ENCODE measurements at places on chromosomes 2 and 18.
A peak's percentile ranks its signal among the peaks of the same experiment; 100 is the strongest.

DNA sequence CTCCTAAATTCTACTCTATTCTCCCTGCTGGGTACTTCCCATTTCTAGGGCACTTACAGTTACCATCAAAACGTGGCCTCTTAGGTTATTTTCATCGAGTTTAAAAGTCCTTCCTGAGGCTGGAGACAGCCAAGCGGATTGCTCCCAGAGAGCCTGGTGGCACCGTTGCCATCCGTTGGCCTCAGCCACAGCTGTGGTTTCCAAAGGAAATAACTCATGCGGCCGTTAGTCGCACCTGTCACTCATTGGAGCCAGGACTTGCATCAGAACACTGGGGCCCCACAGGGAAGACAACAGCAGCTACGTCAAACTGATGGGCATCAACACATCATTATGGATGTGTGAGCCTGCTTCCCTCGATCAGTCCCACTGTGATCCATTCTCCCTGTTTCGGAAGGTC lies 453.4 kb downstream of the BCL11A start:
- peak; percentile 96 for DNase-seq

DNA sequence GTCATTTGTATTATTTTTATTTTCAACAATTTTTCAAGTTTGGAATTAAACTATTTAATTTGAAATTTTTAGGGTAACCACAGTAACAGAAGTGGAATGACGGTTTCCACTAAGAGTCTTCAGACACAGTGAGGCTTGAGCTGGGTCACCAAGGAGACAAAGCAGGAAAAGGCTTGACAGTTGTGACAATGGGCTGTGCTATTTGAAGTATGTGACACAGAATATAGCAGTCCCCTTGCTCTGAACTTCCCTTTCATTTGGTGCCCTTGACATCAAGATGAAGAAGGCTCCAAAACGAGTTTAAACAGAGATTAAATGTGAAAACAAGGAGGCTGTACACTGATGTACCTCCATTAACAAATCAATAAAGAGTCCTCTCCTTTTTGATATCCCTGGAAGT lies 265.4 kb upstream of the DLGAP1 start:
- no peak for DNase-seq

- no peak for DNase-seq
These were observed 96.9 kb downstream of the GYPC start for GRCh38 chr2:126752876-126753275.

GRCh38 chr2:127034051-127034450 lies 72.9 kb downstream of the BIN1 start:
- DNase-seq, result no peak

- no peak for DNase-seq
These were observed 4.2 kb upstream of the SAP130 start for GRCh38 chr2:128032092-128032491.

DNA sequence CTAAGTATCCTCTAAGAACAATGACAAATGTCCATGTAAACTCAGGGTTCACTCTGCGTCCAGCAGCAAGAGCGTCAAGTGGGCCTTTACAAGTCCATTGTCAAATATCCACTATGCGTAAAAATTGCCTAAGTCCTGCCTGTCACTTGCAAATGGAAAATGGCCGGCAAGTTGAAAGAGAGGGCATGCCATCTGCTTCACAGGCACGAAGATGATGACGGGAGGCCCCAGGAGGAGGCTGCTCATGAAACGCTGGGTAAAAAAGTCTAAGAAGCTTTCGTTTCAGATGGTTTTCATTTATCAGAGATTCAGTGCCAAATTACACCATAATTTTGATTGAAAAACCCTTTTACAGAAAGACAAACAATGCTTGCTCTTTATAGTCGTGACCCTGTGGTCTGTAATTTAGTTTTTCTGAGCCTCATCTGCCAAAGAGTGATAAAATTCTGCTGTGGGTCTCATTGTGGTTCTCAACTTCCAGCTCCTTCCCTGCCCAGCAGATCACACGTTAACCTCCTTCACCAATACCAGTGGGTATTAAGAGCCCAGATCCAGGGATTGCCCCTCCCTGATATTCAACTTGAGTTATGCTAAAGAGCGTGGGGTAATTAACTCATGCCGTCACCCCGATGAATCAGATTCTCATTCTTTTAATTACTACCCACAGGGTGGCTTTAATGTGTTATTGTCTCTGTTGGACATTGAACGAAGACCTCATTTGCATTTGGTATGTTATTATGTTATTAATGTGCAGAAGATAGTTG lies 160.2 kb upstream of the ALKAL2 start:
- no peak for DNase-seq

DNA sequence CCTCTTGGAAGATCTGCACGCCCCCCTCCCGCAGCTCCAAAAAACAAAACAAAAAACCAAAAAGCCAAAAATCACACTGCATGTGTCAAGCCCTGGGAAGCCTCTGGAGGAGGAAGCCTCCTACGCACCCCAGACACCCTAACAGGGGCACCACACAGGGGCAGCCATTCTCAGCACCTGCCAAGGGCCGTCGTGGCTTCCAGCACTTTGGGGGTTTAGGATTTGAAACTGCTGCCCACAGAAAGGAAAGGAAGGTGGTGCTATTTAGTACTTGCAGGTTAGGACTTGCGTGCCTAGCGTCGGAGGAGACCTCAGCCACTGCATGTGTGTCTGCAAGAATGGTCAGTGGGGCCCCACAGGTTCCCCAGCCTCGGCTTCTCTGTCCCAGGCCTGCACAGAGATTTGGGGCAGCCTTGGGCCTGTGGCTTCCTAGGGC lies 419 bp upstream of the GPR55 start:
- no peak for DNase-seq

- DNase-seq, result no peak
These were observed 134.3 kb upstream of the HAAO start for GRCh38 chr2:42926434-42927333.

- DNase-seq, result no peak
These were observed 459.3 kb downstream of the GALR1 start for GRCh38 chr18:77708826-77709506.

DNA sequence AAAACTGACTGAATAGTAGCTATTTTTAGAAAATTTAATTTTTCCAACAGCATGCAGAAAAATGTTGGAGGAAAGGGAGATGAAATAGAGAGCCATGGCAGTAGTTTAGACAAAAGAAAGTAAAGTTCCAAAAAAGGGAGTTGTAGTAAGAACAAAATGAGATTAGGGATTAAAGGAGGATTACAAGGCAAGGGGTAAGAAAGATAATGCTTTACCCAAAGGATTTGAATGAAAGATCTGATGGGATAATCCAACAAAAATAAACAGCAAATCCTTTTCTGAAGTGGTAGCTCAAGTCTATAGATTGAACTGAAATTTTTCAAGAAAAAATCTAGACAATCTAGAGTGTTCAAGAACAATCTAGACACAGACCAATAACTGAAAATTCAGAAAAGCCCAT lies 644.3 kb upstream of the FSHR start:
- DNase-seq, result no peak

DNA sequence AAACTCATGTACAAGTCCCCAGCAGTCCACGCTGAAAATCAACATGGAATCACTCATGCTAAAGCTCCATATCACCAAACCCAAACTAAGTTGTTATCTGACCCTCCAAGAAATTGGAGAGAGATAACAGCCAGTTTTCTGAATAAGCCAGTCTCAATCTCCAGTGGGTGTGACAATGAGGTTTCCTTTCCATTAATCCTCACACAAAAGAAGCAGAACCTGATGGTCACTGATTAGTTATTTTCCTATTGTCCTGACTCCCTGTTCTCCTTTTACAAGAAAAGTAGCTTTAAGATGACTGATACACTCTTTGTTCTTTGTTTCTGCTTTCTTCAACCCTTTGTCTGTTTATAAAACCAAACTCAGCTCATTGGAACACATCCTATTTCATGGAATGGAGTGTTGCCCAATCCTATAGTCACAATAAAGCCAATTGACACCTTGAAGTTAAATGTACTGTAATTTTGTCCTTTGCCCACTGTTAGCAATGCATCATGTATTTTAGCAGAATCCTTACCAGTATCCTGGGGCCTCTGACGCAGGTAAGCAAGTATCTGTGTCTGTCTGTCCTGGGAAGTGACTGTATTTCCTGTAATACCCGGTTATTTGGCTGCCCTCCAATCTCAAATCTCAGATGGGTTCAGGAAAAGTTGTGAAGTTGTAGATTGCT lies 30.6 kb upstream of the SH3RF3 start:
- DNase-seq, result no peak

GRCh38 chr2:169507698-169508097 lies 1.8 kb upstream of the KLHL41 start:
- no peak for DNase-seq

Measured in DND-41 (cell line).